Stimulated activated CD4-positive, alpha-beta T cell treated with anti-CD3 and anti-CD28 coated beads, Interleukin-15, amount 100 ng/mL, for 48 hours (primary cell): ENCODE measurements at places on chromosomes 2 and 18.

DNA sequence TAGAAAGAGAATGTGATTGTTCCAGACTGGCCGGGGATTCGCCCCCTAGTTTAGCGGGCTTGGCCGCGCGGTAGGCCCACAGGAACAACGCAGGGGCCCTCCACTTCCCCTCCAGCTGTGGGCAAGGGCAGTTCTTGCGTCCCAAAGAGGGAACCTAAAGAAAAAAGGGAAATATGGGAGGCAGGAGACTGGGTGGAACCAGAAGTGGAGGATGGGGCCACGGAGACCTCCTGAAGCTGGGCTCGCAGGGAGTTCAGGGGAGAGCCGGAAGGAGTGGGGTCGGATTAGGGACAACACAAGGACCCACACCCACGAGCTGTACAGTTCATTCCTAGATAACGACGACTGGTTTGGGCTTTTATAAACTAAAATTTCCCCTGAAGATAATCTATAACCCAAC, 18.2 kb downstream of the GNLY start:
- DNase-seq: no peak

DNA sequence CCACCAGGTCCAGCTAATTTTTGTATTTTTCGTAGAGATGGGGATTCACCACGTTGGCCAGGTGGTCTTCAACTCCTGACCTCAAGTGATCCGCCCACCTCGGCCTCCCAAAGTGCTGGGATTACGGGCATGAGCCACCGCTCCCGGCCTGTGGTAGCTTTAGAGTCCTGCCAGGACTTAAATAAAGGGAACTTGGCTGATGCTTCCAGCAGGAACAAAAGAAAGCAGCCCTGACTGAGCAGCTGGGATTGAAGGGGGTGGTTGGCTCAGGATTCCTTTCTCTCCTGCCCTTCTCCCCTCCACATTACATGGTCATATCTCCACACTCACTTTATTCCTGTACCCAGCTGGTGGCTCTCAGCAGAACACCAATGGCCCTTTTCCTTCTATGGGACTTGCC, 20.0 kb downstream of the EFHD1 start:
- no peak for DNase-seq

GRCh38 chr18:74334242-74334893, 18.7 kb downstream of the C18orf63 start:
- DNase-seq: no peak

GRCh38 chr2:82239176-82239575, 1934.6 kb upstream of the LRRTM1 start:
- DNase-seq: no peak

- DNase-seq: no peak
Measured at GRCh38 chr2:143429932-143430679, 300.9 kb downstream of the ARHGAP15 start.
